A549 treated with CORT108297 at 1 μM for 4 hours (cell line): ENCODE measurements at places on chromosomes 6 and 20. TPM values are rescaled to one million over a fixed set of nuclear protein-coding genes. Genes with fewer than 3 reads are reported as not detected.

COL20A1 gene
- 0.57 to 1.6 TPM (median 1.1 TPM) in 5 replicates for total RNA-seq

MMP24 gene
- total RNA-seq, result 16.9 to 23.3 TPM (median 20.2 TPM) in 5 replicates

GTF3C6 gene
- 74.3 to 89.5 TPM (median 84.6 TPM) in 5 replicates for total RNA-seq

ARG1 gene
- total RNA-seq, result not detected in 5 replicates

LINC00237 gene
- total RNA-seq, result not detected in 5 replicates
